ENCODE measurements at places on chromosomes 7 and 10.

DNA sequence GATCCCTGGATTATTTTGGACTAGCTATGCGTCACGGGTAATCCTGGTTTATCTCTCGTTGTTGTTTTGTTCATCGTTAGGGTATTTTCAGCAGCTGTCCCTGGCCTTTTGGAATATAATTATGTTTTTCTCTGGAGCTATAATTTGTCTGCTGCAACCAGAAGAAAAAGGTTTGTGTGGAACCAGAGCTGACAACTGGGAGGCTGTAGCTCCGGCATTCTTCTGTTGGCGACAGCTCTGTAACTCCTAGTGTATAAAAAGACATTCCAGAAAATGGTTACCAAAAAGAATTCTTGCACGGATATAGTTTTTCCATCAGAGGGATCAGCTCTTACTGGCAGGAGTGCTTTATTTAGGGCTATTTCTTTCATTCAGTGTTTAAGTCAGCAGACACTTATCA, 130.9 kb upstream of the PRR15 start:
- no peak for DNase-seq

DNA sequence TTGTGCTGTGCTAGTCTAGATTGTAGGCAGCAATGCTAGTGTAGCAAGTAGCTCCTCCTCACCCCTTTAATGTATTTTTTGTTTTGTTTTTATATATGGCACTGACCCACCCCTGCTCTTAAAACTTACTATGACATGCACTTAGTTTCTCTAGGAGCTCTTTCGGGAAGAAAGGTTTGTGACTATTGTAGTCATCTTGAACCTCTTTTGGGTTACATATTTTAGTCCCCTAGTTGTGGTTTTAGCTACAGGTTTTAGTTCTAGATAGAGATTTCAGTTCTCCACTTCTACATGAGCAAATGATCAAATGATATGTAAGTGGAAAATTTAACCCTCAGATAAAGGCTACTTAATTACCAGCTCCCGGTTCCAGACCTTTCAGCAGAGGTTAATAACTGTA, 14.9 kb downstream of the MINPP1 start:
- no peak for DNase-seq

DNA sequence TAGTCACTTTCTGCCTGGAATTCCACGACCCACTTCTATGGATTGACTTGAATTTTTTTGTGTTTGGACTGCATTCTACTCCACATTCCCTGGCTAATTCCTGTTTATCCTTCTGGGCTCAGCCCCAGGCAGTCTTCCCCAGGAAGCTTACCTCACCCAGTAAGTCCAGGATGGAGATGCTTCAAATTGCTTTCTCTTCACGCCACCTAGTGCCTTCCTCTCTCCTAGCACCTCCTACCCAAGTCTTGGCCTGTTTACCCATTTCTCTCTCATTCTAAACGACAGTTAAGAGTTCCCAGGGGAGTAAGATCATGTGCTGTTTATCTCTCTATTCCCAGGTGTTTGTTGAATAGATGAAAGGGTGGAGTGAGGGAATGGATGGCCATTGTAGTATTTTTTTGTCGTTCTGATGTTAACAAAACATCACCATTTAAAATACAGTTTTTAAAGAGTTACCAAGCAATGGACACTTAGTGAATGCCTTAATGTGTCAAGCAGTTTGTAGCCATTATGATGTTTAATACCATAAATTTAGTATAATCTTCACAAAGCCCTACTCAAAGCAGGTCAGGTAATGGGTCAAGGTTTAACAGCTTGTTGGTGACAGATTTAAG, 45.5 kb upstream of the TARP start:
- DNase-seq, result no peak

- DNase-seq, result no peak
These were observed 4.5 kb downstream of the ZSCAN25 start for GRCh38 chr7:99621271-99621670.

DNA sequence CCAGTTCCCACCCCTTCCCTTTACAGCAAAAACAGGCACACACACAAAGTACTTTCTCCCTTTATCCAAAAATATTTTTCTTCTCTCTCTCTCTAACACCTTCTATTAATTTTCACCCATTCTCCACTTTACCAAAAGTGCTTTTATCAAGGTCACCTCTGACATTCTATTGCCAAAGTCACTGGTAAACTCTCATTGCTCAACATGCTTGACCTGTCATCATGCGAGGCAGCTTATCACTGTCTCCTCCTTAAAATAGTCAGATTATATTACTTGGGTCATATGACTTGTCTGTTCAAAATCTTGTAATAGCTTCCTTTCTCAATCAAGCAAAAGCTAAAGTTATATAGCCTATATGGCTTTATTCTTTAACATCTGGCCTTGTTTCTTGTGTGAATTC, 28.6 kb downstream of the MACC1 start:
- no peak for DNase-seq

GRCh38 chr7:129514683-129515082, 12.4 kb downstream of the SMKR1 start:
- DNase-seq, result no peak

GRCh38 chr7:47318395-47319182, 263.3 kb downstream of the TNS3 start:
- DNase-seq, result no peak

- DNase-seq, result no peak
These were observed 14.3 kb downstream of the CEP41 start for GRCh38 chr7:130426564-130426963.

DNA sequence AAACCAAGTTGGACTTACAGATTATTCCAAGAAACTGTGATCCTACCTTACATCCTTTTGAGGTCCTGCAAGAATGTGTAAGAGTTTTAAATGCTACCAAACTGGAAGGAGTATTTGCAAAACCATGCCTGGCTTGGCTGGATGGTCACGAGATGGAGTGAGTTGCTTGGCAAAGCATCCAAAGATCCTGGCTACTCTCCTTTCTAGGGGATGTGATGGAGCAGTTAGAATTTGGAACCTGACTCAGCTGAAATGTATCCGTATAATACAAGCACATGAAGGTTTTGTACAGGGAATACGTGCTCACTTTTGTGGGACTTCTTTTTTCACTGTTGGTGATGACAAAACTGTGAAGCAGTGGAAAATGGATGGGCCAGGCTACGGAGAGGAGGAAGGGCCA, 13.3 kb upstream of the SYPL1 start:
- DNase-seq, result no peak

DNA sequence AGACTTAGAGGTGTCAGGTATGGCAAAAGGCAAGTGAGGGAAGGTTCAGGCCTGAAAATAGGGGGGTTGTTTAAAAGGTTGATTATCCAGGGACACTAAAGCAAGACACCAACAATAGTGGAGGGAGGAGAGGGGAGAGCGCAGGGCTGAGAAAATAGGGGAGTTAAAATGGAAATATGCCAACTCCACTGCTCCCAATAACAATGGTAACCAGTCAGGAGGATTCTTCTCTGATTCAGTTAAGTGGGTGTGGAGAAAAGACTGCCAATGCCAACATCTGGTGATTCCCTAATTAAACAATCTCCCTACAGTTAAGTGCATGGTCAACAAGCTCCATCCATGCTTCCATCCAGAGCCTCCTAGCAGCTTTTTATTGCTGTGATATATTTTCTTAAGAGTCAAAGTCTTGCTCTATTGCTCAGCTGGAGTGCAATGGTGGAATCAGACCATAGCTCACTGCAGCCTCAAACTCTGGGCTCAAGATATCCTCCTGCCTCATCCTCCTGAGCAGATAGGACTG, 183.3 kb downstream of the JAZF1 start:
- DNase-seq, result no peak

DNA sequence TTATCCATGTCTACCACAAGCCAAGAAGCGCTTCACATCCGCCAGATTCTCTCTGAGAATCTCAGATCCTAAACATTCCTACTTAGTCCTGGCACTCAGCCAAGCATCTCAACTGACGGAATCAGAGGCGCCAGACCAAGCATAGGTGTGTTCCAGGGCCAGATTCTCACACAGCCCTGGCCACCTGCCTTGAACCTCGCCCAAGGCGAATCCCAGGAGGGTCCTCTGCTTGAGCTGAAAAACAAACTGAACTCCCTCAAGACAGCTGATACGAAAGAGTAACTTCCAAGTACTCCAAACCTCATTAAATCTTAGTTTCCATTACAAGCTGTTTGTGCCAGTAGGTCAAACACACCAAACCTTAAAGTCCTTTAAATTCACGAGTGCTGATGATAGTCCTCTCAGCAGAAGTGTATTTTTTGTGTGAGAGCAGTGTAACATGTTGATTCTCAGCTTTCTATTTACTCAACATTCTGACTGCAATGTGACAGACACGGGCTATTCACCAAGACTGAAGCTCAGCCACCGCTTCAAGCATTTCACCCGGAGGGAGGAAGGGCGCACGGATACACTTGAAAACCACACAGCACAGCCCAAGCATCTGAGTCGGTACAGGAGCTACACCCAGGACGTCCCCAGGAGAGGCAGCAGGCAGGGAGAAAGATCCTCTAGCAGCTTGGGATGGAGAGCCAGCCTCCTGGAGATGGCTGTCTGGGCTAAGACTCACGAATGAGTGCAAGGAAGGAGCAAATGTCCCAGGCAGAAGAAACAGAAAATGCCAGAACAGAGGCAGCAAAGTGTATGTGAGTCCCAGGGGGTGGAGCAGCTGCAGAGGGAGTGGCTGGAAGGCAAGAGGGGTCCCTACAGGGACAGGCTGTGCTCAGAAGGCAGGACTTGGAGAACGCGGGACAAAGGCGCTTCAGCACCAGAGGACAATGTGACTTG, 6.0 kb downstream of the PARD3 start:
- DNase-seq, result no peak

GRCh38 chr7:123709525-123709924, 39.3 kb downstream of the WASL start:
- DNase-seq, result no peak

- DNase-seq, result no peak
These were observed 9.1 kb downstream of the SEM1 start for GRCh38 chr7:96700516-96700915.

GRCh38 chr10:133461841-133462240, 8.1 kb downstream of the SCART1 start:
- no peak for DNase-seq

- no peak for DNase-seq
These were observed 42.7 kb upstream of the CACNB2 start for GRCh38 chr10:18097524-18097923.

DNA sequence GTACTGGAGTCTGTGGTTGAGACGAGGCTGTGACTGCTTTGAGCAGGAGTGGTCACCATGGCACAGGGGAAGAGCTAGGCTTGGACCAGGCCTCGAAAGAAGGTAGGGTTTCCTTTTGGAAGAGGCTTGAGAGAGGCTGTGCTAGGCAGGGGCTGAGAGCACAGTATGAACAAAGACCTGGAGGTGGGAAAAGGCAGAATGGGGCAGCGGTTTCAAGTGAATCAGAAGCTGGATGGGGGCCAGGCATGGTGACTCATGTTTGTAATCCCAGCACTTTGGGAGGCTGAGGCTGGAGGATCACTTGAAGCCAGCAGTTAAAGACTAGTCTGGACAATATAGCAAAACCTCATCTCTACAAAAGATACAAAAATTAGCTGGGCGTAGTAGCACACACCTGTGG, 65.9 kb downstream of the CLIP2 start:
- no peak for DNase-seq

DNA sequence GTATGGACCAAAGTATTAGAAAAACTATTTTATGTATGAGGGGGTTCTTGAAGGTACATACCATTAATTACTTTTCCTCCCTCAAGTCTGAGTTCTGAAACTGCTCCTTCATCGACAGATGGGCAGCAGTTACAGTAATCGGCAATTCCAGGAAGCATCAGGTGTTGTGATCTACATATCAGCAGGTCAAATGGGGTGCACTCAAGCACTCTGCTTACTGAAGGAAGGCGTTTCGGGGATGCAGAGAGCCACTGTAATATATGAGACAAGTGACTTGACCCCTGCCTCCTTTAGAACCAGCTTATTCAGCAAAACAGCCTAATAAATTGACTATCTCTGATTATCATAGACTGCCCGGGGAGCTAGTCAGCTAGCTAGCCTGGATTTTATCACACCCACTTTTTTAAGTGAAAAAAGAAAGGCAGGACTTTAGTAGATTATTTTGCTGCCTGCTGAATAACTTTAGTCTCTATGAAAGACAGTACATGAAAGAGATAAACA, 4.2 kb downstream of the SMNDC1 start:
- DNase-seq, result no peak

- DNase-seq, result no peak
These were observed 92.6 kb downstream of the POLL start for GRCh38 chr10:101495324-101495925.

GRCh38 chr10:119933179-119933578, 40.6 kb downstream of the SEC23IP start:
- no peak for DNase-seq

GRCh38 chr10:119413093-119413453, 129.4 kb downstream of the RGS10 start:
- no peak for DNase-seq

DNA sequence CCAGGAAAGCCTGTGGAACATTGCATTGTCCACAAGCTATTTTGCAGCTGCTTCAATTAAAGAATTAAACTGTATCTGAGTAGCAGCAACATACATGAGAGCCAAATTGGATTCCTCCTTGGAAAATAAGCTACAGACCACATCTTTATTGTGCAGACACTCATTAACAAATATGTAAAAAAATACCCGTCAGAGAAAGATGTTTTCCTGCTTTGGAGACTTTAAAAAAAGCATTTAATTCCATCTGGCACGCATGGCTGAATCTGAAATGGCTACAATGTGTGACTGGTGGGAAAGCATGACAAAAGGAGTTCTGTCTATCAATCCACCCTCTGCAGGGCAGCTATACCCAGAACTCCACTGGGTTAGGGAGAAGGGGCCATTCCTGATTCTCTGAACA, 73.1 kb upstream of the HPS1 start:
- no peak for DNase-seq

DNA sequence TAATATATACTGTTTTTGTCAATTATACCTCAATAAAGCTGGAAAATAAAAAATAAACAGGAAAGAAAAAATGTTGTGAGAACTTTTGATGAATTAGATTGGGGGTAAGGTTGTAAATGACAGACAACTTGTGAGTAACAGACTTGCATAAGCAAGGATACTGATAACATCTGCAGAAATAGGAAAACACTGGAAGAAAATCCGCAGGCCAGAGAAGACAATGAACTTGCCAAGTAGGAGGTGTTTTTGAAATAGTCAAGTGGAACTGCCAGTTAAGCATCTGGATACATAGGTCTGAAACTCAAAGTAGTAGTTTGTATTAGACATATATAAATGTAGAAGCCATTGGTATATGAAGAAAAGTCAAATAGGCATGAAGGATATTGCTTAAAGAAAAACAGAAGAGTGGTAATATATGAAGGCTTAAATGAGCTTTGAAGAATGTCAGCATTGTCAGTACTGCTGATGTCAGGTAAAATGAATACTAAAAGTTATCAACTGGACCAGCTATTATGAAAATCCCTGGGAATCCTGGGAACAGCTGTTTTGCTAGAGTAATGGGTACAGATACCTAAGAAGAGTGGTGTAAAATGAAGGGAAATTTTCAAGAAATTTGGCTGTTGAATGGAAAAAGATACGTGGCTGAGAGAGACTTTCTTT, 58.7 kb downstream of the DNAJC1 start:
- no peak for DNase-seq
